ENCODE measurements at places on chromosomes 12 and 14.

GRCh38 chr14:75647640-75648039 lies 13.0 kb downstream of the ERG28 start:
- DNase-seq = no peak

GRCh38 chr14:72433511-72433910 lies 460.4 kb downstream of the DPF3 start:
- no peak for DNase-seq

- DNase-seq = no peak
Measured at GRCh38 chr12:2161473-2161872, 108.7 kb downstream of the CACNA1C start.

DNA sequence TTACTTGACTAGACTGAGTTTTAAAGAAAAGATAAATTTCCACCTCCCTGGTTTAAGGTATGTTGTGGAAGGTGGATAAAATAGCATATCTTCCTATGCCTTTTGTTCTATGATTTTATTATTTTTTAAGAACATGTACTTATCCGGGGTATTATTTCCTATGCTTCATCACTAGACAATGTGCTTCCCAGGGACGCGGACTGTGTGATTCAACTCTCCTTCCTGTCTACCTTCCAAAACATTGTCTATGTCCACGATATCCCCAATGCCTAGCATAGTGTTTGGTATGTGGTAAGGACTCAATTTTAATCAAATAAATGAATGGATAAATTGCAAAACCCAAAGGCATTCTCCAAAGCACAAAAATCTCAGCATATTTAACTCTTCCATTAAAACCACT lies 8.3 kb upstream of the CCND2 start:
- DNase-seq = no peak

DNA sequence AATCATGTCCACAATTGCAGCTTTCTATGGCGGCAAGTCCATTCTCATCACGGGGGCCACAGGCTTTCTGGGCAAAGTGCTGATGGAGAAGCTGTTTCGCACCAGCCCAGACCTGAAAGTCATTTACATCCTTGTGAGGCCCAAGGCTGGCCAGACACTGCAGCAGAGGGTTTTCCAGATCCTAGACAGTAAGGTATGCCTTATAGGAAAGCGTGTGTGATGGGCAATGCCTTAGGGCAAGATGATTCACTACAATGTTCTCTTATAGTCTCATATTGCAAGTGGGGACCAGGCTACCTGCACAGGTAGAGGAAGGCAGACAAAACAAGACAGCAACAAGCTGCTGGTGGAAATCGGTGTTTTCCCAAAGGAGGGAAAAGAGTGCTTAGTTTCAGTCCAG lies 110.5 kb downstream of the ERGIC2 start:
- no peak for DNase-seq

DNA sequence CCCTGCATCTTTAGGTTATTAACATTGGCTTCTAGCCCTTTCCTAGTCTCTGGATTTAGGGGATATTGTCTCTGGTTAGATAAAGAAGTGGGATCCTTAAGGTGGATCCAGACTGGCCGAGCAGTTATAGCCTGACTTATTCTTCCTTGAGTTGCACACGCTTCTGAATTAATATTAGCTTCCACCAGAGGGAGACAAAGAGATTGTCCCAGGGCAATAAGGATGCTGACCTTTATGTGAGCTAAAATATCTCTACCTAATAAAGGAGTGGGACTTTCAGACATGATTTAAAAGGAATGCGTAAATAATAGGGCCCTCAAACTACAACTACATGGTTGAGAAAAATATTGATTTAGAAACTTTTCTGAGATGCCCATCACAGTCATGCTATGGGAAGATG lies 139.7 kb downstream of the SLCO1B3 start:
- DNase-seq = no peak

GRCh38 chr14:50475460-50475859 lies 56.9 kb downstream of the MAP4K5 start:
- no peak for DNase-seq

DNA sequence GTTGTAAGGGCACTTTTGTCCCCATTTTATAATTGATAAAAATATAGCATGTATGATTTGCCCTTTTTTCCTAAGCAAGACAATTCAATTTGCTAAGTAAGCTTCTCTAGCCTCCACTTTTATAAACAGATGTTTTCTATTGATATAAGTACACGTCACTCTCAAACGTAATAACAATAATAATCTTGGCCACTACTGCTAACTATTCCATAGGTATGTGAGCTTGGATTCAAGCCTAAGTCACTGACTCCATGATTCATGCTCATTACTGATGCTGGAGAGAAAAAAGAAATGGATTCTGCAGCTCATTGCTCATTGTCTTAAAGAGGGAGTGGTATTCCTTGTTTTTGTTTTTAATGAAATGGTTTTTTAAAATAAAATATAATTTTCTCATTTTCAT lies 661.0 kb downstream of the GALC start:
- no peak for DNase-seq

DNA sequence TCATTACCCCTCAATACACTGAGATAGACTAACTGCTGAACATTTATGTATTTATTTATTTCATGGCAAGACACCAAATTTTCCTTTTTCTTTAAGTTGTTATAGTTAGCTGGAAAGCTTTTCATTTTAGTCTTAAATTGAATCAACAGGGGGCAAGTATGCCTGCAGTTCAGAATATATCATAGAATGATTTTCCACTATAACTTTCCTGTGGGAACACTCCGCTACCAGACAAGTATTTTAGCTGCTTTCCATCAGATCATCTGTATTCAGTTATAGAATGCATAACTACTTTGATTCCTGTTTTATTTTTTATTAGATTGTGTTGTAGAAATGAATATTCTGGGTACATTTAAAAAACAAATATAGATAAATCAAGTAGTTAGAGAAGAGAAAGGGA lies 102.0 kb downstream of the SLC6A15 start:
- no peak for DNase-seq

DNA sequence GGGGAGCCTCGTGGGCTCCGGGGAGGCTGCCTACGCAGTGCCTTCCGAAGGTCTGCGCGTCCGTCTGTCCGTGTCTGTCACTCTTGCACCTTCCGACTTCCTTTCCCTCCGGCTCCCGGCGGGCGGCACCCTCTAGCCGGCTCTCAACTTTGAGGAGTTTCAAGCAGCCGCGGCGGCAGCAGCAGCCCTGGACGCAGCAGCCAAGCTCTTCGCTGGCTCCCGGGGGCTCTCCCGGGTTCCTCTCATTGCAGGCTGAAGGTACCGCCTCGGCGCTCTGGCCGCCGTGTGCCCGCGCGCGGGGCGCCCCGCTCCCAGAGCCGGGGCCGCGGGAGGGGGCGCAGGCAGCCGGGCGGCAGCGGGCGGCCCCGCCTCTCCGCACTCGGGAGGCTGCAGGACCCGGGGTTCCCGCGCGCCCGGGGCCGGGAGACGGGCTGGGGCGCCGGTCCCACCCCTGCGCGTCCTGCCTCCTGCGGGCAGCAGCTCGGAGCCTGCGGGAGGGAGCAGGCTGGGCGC lies at the start of the genes AMIGO2 and PCED1B:
TSS of gene AMIGO2 (minus strand) at position 492 of the 513 bp plus-strand sequence. CDS start 957 bp downstream, outside the sequence.
TSS of gene PCED1B (plus strand) at position 154 of the 513 bp plus-strand sequence. CDS start 155,443 bp downstream, outside the sequence.
- DNase-seq = peak; percentile 64

GRCh38 chr14:96297000-96297399 lies 41.0 kb downstream of the BDKRB1 start:
- DNase-seq = no peak

DNA sequence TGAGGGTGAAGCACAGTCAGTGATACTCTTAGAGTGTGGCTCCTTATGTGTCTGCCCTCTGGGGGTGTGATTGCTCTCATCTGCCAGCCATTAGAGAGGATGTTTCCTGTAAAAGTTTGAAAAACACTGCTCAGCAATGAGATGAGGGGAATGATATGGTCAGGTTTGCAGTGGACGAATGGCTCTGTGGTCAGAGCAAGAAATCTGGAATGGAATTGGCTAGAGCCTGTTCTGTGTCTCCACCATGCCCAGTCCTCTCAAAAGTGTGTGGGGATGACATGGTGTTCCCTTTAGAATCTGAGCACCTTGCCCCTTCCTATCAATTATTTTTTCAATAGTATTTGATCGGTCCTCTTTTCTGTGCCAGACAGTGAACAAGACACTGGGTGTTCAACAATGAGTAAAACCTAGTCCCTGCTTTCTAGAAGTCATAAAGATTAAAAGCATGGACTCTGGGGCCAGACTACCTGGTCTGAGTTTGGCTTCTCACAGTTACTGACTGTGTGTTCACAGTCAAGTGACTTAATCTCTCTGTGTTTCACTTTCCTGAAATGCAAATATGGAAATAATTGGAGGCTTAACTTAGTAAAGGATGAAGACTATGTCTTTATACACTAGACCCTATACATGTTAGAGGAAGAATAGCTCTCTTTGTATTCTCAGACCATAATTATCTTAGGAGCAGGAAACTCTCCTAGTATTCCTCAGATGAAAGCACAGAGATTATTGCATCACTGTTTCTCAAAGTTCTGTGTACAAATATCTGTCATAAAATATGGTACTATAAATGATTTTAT lies 1.6 kb downstream of the ACSS3 start:
- no peak for DNase-seq

- DNase-seq = no peak
Measured at GRCh38 chr14:52400846-52401245, 86.7 kb downstream of the PTGER2 start.

DNA sequence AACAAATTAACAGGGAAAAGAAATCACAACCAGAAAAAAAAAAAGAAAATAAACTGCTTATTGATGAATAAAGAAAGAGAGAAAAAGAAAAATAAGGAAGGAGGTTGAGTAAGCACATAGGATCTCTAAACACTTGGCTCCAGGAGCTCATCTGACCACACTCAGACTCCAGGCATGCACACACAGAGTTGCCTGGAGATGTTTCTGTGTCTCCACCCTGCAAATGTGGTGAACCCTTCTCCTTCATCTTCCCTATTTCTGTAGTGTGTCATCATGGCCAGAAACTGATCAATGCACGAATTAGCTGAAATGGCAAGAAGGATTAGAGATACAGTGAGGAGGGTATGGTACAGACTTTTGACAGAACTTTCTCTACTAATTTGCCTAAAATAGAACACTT lies 20.2 kb downstream of the OR4N2 start:
- no peak for DNase-seq

DNA sequence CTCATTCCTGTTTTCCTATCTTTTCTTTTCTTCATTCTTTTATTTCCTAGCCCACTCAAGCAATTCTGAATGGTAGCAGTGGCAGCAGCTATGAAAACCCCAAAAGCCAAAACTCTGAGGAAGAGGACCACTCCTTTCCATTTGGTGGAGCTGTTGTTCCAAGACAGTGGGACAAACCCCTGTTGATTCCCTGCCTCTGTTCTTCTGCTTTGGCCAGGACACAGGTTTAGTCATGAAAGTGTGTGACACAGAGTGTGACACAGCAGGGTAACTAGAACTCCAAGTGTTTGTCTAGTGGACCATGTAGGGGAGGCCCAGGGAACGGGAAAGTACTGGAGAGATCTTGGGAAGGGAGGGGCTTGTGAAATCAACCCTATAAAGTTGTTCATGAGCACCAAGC lies 71.1 kb downstream of the PTCSC3 start:
- DNase-seq = no peak

DNA sequence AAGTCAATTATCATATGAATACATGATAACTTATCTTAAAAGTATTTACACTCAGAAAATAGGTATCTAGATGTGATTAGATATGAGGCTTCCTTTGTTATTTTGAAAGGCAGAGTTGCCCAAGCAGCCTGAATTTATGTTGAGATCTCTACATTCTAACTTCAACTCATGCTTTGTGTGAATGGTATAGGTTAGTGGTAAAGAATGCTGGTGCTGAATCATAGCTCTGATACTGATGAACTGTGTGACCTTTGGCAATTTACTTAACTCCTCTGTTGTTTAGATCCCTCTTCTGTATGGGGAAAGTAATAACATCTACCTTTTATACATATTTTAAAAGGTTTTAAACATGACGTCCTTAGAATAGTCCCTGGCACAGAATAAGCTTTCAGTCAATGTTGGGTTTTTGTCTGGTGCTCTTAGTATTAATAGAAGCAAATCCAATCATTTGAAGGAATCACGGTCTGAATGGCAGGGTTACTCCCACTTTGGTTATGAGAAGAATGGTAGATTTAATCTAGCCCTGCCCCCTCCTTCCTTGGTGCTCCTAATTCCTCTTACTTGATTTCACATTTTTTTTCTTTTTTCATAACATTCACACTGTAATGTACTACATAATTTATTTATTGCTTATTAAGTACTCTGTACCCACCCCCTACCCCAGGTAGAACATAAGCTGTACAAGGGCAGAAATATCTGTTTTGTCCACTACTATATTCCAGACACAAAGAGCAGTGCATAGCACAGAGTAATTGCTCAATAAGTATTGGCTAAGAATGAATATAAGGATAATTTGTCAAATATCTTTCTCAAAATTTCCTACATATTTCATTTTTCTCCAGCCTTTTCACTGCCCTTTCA lies 203.3 kb upstream of the KRR1 start:
- no peak for DNase-seq

- DNase-seq = no peak
Measured at GRCh38 chr14:46381674-46382073, 269.9 kb downstream of the RPL10L start.

- no peak for DNase-seq
Measured at GRCh38 chr14:25522116-25522515, 472.2 kb upstream of the STXBP6 start.

- no peak for DNase-seq
Measured at GRCh38 chr12:39867631-39868327, 238.1 kb downstream of the SLC2A13 start.

- DNase-seq = no peak
Measured at GRCh38 chr12:79082595-79082994, 218.0 kb downstream of the SYT1 start.

DNA sequence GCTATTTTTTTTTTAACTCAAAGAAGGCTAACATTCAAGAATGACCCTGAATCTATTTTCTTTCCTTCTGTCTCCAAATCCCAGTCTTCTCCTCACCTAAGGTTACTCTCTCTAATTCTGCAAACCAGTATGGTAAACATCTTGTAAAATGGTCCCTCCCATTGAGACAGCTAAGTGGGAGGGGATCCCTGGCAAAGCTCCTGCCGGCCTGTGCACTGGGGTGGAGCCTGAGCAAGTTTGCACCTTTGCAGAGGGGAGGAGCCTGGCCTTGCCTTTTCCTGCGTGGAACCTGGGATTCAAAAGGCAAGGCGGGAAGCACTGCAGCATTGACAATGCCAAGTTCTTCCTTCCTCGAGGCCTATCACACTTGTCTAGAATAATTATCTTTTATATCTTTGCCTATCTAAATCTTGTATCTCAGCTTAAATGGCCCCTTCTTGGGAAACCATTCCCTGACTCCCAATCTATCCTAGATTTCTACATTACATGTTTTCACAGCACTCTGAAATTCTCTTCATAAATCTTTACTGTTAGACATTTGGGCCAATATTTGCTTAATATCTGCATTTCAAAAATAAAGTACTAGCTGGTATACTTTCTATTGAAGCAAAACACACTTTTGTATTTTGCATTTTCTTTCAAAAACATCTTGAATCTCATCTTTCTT lies 83.0 kb downstream of the EPS8 start:
- no peak for DNase-seq

DNA sequence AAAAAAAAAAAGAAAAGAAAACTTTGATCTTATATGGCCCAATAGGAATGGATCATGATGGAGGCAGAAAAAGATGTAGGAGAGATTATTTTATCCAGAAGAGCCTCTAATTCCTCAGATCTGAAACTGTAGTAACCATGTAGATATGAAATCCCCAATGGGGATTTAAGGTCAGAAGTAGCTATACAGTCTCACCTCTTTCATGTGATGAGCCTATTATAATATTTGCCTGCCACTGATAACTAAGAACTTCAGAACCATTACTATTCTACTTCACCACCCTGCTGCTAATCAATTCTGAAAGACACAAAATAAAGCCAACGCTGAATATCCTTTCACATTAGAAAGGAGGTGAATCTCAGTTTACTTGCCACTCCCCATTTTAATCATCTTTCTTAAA lies 29.3 kb downstream of the BAZ1A start:
- DNase-seq = no peak

- no peak for DNase-seq
Measured at GRCh38 chr12:75271576-75271975, 58.5 kb downstream of the CAPS2 start.
